ENCODE measurements at places on chromosomes 7 and 10.

DNA sequence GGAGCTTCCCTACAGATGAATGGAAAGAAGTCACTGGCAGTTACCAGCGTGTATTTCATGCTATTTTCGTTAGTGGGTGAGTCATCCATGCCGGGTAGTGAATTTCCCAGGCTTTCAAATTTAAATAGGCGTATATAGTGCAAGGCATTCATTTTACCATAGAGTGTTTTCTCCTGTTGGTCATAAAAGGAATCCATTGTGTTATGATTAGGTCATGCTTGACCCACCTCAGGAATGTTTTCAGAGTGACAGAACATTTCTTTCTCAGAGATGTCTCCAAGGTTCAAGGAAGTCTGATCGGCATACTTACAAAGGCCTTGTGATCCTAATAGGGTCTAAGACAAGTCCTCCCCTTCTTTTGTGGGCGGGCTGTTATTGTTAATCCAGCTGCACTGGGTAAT lies 110.7 kb downstream of the AKR1D1 start:
- DNase-seq, result no peak

- DNase-seq, result no peak
Observed at GRCh38 chr10:117257721-117258120, 16.8 kb downstream of the SLC18A2 start.

- DNase-seq, result no peak
Observed at GRCh38 chr7:116752305-116753074, 80.5 kb downstream of the MET start.

DNA sequence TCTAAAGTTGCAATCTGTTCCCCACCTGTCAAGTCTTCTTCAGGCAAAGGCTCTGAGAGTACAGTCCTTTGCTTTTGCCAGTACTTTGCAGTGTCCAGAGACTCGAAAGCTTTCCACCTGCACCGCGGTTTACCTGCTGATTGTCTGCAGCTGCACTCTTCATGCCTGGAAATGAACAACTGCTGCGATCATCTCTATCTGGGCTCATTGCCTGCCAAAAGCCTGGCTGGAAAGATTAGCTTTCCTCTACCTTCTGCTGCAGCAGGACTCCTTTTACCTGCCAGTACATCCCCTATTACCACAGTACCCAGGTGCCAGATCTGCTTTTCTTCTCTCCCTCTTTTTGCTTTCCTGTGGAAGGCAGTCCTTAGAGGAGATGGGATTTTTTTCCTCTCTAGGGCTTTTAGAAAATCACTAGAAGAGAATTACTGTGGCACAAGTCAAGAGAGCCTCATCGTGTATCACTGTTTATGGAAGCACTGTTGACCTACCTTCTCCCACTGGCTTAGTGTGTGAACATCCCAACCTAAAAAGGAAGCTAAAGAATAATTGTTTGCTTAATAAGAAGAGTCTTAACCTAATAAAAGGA lies 2.2 kb downstream of the STRIP2 start:
- no peak for DNase-seq

DNA sequence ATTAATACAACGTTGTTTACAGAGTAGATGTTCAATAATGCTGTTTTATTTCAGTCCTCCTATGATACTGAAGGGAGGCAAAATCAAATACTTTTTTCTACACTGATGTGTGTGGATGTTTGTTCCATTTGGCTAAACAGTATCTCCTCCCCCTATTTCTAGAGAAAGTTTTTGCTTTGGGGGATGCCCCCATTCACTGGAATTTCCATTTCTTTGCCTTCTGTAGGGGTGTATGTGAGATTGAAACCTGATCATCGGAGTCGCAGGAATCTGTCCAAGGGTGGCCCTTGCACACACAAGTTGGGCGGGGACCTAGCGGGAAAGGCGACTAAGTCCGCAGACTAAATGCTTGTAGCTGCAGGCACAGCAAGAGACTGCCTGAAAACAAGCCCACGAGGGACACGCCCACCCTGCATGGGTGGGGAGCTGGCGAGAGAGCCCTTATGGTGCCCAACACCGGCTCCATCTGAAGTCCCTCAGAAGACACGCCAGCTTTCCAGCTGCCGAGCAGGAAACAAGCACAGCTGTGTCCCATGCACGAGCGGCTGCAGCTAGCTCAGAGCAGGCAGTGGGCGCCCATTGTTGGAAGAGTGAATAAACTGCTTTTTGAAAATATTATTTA lies 58.0 kb downstream of the ESYT2 start:
- DNase-seq, result no peak

GRCh38 chr7:31814187-31814586 lies 127.2 kb downstream of the PPP1R17 start:
- DNase-seq, result no peak

DNA sequence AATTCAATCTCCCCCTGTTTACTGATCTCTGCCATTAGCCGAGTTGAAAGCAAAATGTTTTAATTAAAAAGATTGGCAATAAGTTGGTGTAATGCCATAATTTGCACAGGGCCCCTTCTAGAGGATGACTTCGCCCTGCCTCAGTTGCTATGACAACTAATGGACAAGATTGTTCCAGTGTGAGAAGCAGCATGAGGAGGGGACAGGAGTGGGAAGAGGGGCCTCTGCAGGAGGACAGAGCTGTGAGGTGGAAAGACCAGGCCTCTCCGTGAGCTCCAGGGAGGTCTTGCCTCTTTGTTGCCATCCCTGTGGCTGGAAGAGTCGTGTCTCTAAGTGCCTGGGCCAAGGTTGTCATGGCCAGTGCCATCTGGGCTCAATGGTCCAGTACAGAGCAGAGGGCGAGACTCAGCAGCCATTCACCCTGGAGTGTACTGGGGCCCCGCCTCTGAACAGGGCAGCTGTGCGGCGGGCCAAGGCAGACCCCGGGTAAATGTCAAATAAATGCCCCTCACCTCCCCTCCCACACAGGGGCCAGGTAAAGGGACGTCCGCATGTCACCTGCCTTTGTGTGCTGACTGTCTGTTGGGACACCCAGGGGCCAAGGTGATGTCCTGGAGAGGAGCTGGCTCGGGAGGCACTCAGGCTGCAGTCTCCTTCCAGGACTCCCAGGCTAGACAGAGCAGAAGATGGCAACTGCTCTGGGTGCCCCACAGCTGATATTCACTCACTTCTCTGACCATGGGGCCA lies 97.0 kb upstream of the RET start:
- no peak for DNase-seq

DNA sequence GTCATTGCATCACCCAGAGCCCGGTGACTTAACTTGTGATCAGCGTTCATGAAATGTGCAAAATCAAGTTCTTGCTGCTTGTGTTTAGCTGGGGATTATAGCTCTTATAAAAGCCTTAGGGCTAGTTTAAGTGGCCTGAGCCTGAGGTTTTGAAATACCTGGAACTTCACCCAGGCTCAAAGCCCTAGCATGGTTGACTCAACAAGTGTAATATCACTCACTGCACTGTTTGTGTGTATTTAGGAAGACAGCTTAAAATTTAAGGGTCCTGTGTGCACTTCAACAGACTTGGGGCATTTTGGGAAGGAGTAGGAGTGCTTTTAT lies 489.5 kb downstream of the GATA3 start:
- no peak for DNase-seq

DNA sequence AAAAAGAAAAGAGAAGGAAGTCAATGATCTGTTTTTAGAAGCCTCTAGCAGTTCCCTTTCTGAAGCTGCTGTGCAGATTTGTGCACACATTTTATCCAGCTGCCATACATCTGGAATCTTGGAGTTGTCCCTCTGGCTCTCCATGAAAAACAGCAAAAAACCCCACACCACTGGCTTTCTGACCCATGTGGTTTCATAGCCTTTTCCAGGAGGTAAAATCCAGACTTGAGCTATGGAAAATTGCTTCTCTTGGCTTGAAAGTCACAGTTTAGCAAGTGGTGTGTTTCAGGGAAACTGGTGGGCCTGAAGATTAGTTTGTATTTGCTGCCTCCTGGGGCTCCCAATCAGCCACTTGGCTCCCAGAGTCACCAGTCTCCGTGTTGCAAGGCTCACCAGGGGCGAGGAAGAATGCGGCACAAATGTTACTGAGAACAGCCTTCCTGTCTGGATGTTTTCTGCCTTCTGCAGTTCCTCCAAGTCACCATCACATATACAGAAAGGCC lies 50.1 kb upstream of the ADRB1 start:
- DNase-seq, result no peak

GRCh38 chr7:135189961-135190360 lies 19.5 kb upstream of the CYREN start:
- DNase-seq, result no peak

DNA sequence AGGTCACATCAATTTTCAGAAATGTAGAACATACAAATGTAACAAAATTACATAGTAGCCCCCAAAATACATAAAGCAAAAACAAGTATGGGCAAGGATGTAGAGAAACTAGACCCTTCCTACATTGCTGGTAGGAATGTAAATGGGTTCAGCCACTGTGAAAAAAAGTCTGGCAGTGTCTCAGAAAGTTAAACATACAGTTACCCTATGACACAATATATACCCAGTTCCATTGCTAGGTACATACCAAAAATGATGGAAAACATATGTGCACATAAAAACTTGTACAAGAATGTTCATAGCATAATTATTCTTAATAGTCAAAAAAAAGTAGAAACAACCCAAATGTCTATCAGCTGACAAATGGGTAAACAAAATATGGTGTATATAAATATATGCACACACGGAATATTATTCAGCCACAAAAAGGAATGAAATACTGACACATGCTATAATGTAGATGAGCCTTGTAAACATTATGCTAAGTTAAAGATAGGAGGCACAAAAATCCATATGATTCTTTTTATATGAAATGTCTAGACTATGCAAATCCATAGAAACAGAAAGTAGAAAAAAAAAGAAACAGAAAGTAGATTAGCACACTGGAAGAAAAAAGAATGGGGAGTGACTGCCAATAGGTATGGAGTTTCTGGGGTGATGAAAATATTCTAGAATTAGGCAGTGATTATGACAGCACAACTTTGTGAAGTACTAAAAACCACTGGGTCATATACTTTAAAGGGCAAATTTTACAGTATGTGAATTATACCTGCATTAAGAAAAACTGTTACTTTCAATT lies 13.5 kb downstream of the HERPUD2 start:
- no peak for DNase-seq

DNA sequence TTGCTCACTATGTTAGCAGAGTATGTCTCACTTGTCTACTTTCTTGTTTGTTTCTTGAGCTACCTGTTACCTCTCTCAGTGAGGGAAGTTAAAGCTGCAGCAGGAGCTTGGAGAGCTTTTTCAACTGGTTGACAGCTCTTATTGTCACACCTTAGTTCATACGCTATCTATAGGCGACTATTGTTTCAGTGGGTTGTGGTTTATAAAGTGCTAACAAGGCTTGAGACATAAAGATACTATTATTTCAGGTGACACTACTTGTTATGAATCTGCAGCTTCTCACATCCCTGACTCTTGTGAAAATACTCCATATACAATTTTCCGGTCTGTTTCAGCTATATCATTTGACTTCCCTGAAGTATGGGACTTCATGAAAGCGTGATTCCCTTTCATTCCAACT lies 167.4 kb downstream of the CSTF2T start:
- no peak for DNase-seq

- DNase-seq, result no peak
Observed at GRCh38 chr7:26487780-26488515, 196.3 kb downstream of the SNX10 start.

DNA sequence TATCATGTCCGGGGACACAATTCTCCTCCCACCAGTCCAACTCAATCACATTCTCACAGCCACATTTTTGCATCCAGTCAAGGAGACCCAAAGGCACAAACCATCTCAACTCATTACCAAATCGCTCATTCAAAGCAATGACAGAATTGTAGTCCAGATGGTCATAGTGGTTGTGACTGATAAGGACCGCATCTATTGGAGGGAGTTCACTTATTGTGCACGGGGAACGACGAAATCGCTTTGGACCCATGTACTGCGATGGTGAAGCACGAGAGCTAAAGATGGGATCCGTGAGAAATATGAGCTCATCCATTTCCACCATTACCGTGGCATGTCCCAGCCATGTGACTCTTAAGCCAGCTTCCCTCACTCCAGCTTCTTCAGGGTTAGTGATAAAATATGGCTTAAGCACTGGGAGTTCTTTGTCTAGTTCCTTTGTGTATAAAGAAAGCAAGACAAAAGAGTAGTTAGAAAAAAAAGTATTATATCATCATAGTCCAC lies 29.1 kb downstream of the NAPEPLD start:
- no peak for DNase-seq

- peak; percentile 35 for DNase-seq
Observed at GRCh38 chr7:2760098-2760889, 72.3 kb downstream of the AMZ1 start.

- no peak for DNase-seq
Observed at GRCh38 chr7:140029072-140029471, 33.7 kb downstream of the PARP12 start.

- DNase-seq, result no peak
Observed at GRCh38 chr10:43036481-43037428, 40.1 kb upstream of the RET start.

- DNase-seq, result no peak
Observed at GRCh38 chr10:78284381-78284780, 250.7 kb downstream of the RPS24 start.

GRCh38 chr10:75599875-75600648 lies 168.6 kb downstream of the LRMDA start:
- DNase-seq, result no peak

DNA sequence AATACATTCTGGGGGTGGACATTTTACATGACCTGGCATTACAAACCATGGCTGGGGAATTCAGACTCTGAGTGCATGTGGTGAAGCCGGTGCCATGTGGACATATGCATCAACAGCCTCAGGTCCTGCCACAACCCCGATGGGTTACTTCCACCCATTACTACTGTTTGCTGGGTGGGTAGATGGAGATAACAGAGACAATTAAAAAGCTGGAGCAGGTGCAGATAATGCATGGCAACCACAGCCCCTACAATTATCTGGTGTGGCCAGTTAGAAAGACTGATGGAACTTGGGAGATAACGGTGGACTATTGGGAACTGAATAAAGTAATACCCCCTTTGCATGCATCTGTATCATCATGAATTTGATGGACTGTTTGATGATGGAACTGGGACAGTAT lies 21.6 kb upstream of the ADAMTS14 start:
- DNase-seq, result no peak

DNA sequence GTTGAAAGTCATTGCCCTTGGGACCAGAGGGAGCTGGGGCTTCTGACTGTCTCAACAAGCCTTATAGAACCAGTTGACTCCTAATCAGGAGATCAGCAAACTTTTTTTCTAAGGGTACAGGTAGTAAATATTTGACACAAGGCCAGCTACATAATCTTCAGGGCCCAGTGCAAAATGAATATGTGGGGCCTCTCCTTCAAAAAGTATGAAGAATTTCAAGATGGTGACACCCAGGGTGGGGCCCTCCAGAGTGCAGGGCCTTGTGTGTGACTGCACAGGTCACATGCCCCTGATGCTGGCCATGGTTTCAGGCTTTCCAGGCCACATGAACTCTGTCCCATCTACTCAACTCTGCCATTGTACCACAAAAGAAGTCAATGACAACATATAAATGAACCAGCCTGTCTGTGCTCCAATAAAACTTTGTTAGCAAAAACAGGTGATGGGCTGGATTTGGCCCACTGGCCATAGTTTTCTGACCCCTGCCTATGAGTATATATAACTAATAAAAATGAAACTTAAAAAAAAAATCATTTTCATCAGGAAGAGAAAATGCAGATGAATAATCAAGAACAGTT lies 6.1 kb downstream of the MMRN2 start:
- DNase-seq, result no peak

Data from GDM1 (cell line).